ENCODE measurements at places on chromosomes 16 and 17.

GRCh38 chr17:5699814-5700213 is 115.5 kb upstream of the NLRP1 start:
- DNase-seq: no peak

GRCh38 chr16:19861811-19862327 is 22.8 kb downstream of the GPRC5B start:
- DNase-seq: no peak

GRCh38 chr16:17447101-17447569 is 23.6 kb downstream of the XYLT1 start:
- no peak for DNase-seq

GRCh38 chr17:67223924-67224323 is 21.1 kb downstream of the HELZ start:
- DNase-seq: no peak

- peak; percentile 36 for DNase-seq
Observed at GRCh38 chr16:48498769-48499631, 111.0 kb downstream of the N4BP1 start.

- DNase-seq: no peak
Observed at GRCh38 chr17:2343421-2343820, 6.1 kb downstream of the SGSM2 start.

- no peak for DNase-seq
Observed at GRCh38 chr17:43818966-43819365, 14.0 kb downstream of the MPP3 start.

DNA sequence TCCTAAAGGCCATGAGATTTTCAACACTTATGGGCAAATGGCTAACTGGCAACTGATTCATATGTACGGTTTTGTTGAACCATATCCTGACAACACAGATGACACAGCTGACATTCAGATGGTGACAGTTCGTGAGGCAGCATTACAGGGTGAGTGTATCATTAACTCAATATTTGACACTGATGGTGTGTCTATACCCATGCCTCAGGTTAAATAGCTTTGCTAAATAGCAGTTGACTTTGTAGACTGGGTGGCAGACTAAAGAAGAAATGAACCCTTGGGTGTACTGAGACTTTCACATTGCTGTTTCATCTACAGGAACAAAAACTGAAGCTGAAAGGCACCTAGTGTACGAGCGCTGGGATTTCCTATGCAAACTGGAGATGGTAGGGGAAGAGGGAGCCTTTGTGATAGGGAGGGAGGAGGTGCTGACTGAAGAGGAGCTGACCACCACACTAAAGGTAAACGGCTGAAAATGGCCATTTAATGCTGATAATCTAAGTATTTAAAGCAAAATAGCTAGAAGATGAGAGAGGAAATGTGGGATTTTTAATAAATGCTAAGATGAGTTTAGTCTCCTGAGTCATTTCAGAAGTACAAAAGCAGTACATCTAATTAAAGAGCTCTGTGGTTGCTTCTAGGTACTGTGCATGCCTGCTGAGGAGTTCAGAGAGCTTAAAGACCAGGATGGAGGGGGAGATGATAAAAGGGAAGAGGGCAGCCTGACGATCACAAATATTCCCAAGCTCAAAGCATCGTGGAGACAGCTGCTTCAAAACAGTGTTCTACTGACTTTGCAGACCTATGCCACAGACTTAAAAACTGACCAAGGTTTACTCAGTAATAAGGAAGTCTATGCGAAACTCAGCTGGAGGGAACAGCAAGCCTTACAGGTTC is 3.0 kb downstream of the SETD6 start:
- no peak for DNase-seq

Data from stromal cell of bone marrow (primary cell).